Kasumi-1 (cell line): ENCODE measurements at places on chromosomes 4 and X.

GRCh38 chr4:187109636-187110035 lies 386.0 kb upstream of the FAT1 start:
- no peak for DNase-seq

DNA sequence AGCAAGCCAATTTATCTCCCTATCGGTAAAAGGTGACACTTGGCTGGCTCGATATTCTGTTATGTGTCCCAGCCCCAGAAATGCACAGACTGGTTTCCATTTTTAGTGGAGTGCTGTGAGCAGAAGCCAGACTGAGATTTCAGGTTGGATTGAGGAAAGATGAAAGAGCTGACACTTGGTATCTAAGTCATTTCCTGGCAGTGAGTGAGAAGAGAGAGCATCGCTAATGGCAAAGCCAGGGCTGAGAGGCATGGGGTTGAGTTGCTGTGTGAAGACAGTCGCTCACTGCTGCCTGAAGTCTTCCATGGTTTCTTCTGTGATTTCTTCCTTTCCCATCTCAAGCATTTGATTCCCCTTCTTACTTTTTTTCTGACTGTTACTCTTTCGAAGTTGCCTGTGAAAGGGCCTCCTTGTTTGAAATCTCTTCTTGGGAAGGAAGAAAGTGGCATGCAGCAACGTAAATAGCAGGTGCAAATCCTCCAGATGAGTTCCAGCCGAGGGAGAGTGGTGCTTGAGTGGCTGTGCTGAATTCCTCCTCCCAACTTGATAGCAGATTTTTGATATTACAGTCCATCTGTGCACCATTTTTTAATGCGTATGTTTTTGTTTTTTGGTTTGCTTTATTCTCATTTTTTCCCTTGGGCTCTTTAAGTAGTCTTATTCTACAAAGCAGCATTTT lies 109.2 kb upstream of the LIMCH1 start:
- no peak for DNase-seq

- no peak for DNase-seq
Observed at GRCh38 chrX:54496936-54497335, 902 bp upstream of the FGD1 start.

- DNase-seq, result no peak
Observed at GRCh38 chr4:3706565-3707422, 59.4 kb upstream of the ADRA2C start.

DNA sequence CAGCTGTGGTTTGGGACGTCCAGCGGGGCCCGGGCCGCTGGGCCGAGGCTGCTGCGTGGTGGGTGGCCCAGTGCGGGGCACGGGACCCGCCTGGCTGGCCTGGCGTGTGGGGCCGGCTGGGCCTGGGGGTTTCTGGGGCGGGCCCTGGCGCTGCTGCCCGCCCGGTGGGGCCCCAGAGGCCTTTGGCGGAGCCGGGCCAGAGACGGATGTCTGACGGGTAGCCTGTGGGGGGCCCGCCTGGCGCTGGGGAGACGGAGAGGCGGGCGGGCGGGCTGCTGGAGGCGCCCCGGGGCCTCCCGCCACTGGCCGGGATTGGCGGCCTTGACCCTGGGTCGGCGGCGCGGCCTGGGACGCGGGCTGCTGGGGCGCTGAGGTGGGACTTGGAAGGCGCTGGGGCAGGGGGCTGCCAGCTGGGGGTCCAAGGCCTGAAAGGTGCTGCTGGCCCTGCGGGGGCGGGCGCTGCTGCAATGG lies 8.1 kb upstream of the TIMP1 start:
- no peak for DNase-seq

GRCh38 chr4:40559585-40560465 lies 69.8 kb downstream of the RBM47 start:
- DNase-seq, result no peak

DNA sequence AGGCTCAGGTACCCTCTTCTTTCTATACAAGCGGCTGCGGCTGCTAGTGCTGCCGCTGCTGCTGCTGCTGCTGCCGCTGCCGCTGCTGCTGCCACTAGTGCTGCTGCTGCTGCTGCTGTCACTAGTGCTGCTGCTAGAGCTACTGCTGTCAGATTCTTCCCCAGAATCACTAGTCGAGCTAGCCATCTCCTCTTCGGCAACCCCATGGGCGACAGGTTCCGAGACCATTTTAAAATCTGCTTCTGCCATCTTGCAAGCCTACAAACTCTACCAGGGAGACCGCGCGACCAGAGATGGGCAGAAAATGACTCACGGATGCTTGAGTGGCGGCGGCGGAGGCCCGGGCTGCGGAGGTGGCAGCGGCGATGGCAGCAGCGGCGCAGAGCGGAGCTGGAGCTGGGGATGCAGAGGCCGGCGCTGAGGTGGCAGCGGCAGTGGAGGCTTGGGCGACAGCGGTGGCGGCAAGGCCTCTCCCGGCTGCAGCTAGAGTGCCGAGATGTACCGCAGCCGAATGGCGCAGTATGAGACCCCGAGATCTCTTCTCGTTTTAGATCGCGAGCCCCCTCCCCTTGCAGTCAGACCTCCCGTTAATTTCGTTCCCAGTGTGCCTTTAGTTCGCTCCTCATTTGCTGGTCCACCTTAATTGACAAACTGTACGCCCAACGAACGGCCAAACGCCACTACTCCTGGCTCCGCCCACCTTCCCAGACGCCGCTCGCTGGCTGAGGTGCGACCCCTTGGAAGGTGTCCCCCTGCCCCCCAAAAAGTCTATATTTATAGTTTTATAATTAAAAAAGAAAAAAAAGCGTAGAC lies at the start of gene NAP1L3:
Gene NAP1L3 (minus strand): TSS at position 523 of the 813 bp plus-strand sequence. CDS start 274 bp downstream, at position 249.
- no peak for DNase-seq

DNA sequence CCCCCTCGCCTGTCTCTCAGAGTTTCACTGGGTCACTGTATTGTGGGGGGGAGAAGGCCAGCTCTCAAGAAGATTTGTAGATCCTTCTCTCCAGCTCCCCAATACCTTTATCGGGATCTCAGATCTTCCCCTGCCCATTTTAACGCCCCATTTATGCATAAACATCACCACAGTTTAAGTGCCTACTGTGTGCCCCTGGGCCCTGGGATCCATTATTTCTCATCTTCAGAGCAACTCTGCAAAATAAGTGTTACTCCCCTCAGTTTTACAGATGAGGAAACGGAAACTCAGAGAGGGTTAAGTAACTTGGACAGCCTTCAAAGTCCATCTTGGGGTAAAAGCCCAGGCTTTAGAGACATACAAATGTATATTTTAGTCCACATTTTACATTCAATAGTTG lies 421 bp upstream of the IGSF1 start:
- no peak for DNase-seq

- peak; percentile 83 for DNase-seq
Observed at GRCh38 chr4:122758033-122758432, 25.5 kb downstream of the BBS12 start.

- no peak for DNase-seq
Observed at GRCh38 chrX:30483996-30484395, 93.6 kb downstream of the TASL start.

- DNase-seq, result no peak
Observed at GRCh38 chr4:94757192-94758140, at the start of gene BMPR1B. Gene BMPR1B (plus strand): TSS chr4:94757955. CDS start chr4:95104425, 346,470 bp downstream.

DNA sequence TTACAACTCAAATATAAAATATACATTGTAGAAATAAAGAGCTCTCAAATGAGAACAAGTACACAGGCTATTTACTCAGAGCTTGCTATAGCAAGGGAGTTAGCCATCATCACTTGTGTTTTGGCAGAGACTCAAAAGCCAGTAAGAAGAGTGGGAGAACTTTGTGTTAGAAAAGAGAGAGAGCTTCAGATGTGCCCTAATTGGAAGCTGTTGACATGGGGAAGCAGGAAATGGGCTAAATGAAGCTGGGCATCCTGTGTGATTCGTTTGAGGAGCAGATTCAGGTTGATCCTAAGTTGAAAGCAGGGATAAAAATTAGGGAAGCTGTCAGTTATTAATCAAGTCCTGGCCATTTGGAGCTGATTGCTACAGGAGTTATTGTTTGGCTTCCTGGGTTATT lies 207.4 kb upstream of the MAOA start:
- DNase-seq, result no peak

GRCh38 chrX:12981880-12982279 lies 7.0 kb downstream of the TMSB4X start:
- DNase-seq, result peak; percentile 61

GRCh38 chrX:46722742-46723568 lies 36.0 kb downstream of the SLC9A7 start:
- no peak for DNase-seq

GRCh38 chr4:10347815-10348214 lies 109.4 kb downstream of the ZNF518B start:
- no peak for DNase-seq

DNA sequence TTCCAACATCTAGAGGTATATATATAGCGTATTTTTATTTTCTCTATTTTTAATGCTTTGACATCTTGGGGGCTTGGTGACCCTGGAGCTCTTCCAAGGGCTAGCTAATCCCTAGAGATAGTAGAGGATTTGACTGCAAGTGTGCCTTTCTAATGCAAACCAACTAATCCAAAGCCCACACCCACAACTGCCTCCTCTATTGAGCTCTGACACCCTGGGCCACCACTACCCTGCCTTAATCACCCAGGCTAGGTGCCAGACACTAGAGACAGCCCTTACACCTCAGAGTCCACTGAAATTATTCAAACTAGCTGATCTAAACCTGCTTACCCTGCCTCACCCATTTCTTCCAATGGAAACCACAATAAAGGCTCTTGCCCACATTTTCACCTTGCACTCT lies 69.6 kb upstream of the ATXN3L start:
- no peak for DNase-seq

- no peak for DNase-seq
Observed at GRCh38 chr4:6529021-6529420, 46.0 kb upstream of the MAN2B2 start.

GRCh38 chr4:1412376-1413203 lies 6.3 kb upstream of the NKX1-1 start:
- DNase-seq, result no peak

- no peak for DNase-seq
Observed at GRCh38 chr4:117771647-117772337, 262.5 kb upstream of the NDST3 start.

DNA sequence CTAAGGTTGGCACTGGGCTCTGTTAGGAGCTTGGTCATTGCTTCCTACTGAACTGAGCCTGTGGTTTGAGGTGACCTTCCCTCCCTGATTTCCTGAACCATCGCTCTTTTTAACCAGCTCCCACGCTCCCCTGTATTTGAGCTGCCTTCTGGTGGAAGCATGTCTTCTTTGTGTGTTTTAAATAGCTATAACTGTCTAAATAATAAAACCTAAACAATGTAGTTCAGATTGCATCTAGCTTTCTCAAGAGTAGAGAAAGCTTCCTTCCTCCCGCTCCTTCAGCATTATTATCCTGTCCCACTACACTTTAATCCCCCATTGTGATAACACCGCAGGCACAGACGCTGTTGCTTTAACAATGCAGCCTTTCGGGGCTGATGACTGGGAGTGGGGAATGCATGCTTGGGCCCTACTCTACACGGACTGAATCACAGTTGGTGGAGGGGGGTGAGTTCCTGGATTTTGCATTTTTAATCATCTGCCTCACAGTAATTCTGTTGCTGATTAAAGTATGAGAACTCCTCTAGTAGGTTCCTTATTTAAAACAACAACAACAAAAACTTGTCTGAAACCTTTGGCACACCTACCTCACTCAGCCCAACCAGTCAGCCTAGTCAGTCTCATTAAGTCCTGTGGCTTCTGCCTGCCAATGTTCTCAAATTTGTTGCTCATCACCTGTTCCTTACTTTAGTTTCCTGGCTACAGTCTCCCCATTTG lies 6.6 kb downstream of the SMS start:
- DNase-seq, result no peak

GRCh38 chr4:185534866-185535611 lies at the start of gene PDLIM3:
Gene PDLIM3 (minus strand): TSS chr4:185535507. CDS start chr4:185535434, 73 bp downstream.
- DNase-seq, result no peak

DNA sequence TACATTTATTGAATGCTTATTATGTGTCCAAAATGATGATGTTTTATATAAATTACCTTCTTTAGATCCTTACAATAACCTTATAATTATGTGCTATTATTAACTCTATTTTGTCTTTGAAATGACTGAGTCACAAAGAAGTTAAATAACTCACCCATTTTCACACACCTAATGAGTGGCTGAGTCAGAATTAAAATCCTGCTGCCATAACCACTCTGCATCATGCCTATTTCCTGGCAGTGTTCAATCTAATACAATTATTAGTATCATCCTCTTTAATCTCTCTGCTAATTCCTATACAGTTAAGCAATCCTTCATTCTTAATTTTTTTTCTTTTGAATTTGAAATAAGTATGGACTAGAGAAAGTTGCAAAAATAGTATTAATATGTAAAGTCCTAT lies 342.9 kb downstream of the CFAP299 start:
- no peak for DNase-seq

- DNase-seq, result no peak
Observed at GRCh38 chrX:39820938-39821708, 276.6 kb downstream of the BCOR start.

DNA sequence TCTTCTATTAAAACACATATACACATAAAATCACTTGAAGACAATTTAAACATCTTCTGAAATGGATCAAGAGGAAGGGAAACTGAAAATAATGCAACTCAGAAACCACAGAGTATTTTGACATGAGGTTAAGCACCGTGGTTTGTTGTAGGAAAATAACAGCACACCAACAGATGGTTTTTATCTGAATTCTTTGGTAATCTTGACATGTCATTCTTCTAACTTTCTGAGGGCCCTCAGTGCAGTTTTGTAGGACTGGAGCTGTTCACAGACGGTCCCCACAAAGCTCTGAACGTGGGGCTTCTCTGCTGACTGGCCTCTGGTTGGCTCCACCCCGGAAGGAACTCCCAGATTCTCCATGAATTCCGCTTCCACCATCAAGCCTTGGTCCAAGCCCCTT lies 16.0 kb upstream of the TLR8 start:
- peak; percentile 11 for DNase-seq

DNA sequence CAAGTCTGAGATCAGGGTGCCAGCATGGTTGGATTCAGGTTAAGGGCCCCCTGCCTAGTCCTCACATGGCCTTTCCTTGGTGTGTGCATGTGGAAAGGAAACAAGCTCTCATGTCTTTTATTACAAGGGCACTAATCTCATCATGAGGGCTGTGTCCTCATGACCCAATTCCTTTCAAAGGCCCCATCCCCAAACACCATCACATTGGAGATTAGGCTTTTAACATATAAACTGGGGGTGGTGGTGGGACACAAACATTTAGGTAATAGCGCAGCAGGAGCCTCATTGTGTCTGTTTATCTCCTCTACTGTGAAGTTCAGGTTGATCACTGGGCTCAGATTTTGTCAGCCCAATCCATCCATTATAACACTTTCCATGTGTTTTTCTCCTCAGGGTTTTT lies 41.0 kb downstream of the BEX3 start:
- no peak for DNase-seq

DNA sequence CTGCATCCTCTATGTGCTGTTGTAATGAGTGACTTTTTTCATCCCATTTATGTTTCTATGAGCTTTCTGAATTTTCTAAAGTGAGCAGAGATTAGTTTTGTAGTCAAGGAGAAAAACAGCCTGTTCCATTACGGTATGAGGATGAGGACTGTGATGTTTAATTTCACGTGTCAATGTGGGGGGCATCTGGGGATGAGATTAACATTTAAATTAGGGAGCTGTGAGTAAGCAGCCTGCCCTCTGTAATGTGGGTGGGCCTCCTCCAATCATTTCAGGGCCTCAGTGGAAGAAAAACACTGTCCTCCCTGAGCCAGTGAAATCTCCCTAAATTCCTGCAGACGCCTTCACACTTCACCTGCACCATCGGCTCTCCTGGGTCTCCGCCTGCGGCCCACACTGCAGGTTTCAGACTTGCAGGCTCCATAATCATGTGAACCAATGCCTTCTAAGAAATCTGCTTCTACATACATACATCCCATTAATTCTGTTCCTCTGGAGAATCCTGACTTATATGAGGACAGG lies 121.7 kb downstream of the AFAP1 start:
- DNase-seq, result no peak
